ENCODE measurements at places on chromosomes 3 and 15.

DNA sequence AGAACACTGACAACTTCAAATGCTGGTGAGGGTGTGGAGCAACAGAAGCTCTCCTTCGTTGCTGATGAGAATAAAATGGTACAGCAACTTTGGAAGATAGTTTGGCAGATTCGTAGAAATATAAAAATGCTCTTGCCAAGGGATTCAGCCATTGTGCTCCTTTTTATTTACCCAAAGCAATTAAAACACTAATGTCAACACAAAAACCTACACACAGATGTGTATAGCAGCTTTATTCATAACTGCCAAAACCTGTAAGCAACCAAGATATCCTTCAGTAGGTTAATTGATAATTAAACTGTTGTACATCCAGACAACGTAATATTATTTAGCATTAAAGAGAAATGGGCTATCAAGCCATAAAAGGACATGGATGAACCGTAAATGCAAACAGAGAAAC, 37.8 kb upstream of the LSAMP start:
- DNase-seq, result no peak

DNA sequence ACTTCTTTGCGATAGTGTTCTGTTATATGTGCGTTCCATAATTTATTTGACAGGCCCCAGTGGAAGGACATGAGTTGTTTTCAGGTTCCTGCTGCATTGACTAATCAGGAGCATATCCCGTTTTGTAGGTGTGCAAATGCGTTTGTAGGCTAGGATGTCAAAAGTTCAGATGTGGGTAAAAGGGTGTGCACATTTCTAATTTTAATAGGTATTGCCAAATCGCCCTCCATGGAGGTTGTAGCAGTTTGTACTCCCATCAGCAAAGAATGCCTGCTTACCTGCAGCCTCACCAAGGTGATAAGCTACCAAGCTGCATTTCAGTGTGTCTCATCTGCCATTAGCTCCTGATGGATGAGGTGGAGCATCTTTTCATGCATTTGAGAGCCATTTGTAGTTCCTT, 36.3 kb downstream of the KLF13 start:
- no peak for DNase-seq

DNA sequence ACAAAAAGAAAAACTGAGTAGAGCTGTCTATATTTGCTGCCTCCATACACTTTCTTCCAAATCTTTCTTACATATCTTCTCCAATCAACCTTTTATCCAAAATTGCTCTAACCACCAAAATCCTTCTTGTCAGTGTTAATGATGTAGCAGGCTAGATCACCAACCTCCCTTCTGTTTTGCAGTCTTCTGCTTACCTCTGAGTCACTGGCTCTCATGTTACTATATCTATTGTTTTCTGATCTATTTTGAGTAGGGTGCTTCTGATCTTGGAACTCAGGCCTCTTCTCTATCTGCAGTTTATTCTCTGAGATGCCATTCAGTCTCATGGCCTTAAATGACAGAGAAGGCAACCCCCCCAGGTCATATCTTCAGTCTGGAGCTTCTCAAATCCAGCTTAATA, 26.3 kb upstream of the AADAC start:
- DNase-seq, result no peak

DNA sequence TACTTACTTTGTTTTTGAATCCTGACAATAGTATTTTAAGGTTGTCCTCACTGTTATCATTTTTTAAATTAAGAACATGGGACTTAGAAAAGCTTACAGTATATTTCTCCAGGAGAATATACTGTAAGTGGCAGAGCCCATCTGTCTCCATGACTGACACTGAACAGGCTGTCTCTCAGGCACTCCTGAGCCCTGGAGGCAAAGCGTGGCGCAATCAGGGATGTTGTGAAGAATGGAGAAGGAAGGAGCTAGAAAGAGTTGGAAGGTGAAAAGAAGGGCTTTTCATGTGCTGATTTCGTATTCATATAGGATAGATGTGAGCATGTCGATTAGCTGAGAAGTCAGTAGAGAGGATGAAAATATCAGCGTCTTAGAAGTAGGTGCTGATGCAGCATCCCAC, 41.5 kb downstream of the FGF12 start:
- DNase-seq, result no peak

DNA sequence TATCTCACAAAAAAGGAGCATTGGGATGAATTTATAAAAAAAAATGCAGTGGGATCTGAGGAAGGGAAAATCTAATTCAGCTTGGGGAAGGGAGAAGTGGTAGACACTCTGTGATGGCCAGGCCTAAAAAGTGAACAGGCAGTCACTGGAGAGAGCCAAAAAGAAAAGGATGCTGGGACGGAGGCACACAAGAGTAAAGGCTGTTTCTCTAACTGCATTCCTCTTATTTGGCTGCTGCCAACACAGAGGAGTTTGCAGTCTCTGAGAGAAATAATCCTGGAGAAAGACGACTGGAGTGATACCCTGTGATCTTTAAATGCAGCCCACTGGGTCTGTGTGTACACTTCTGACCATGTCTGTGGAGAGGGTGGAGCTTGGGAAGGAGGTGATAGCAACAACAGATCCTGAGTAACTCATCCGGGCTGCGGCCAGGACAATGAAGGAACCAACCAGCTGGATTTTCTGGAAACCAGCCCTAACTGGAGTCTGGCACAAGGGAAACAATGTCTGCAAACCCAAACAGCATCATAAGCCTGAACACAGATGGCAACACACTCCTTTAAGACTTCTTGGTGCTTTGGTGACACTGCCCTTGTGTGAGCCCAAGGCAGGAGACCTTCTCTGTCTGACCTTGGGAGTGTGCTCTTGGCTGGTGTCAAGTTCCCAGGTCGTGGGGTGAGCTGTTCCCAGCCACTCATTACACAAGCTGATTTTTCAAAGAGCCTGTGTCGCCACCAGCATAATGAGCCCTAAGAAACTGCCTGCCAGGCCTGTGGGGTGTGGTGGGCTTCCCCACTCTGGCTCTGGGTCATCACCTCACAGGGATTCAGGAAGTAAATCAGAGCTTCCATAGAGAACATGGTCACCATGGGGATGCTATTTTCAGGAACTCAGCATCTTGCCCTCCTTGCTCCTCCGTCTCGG, 8.0 kb downstream of the FYCO1 start:
- DNase-seq, result no peak

GRCh38 chr3:190854062-190854461, 8.4 kb downstream of the GMNC start:
- DNase-seq, result no peak
